ENCODE measurements at places on chromosomes 1 and 21.

DNA sequence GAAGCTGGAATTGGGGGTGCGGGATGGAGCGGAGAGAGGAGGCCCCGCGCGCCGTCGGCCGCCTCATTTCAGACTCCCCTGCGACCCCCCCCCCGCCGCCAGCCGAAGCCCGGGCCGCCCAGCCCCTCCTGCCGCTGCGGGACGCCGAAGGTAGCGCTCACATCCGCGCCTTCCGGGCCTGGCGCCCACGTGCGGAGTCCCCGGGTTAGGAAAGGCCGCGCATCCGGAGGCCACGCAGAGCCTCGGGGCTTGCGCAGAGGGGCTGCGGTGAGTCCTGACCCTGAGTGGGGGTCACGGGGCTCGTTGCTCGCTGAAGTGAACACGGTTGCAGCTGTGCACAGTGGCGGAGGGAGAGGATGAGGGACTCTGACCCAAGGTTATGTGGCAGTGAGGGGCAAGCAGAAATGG is 552 bp upstream of the ZNF496 start:
- DNase-seq = peak; percentile 71

- DNase-seq = peak; percentile 73
Measured at GRCh38 chr1:117146575-117147340, 25.2 kb upstream of the TRIM45 start.

GRCh38 chr1:109089242-109090015 is 1.1 kb upstream of the TMEM167B start:
- DNase-seq = peak; percentile 81

DNA sequence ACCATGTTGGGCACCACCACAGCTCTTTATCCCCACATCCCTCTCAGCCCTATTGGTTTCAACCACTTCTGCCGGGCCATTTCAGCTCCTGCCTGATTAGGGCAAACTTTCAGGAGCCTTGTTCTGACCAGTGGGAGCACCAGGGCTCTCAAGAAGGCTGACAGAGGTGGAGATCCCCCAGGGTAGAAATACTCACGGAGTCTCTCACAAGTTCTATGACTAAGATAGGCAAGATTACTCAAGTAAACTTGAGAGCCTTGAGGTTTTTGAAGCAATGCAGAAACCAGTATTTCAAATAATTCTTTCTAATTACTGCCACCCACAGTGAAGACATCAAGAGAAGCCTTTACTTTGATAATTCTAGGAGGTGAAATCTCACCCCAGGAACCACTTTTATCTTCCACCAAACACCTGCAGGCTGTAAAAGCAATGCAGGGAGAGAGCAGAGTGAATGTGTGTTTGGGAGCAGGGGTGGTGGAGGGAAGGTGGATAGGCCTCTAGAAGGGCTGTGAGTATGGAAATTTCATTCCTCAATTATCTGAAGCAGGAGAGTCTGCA is 6.6 kb upstream of the PTCH2 start:
- no peak for DNase-seq

GRCh38 chr1:117097443-117097842 is 24.1 kb downstream of the TRIM45 start:
- peak; percentile 26 for DNase-seq

DNA sequence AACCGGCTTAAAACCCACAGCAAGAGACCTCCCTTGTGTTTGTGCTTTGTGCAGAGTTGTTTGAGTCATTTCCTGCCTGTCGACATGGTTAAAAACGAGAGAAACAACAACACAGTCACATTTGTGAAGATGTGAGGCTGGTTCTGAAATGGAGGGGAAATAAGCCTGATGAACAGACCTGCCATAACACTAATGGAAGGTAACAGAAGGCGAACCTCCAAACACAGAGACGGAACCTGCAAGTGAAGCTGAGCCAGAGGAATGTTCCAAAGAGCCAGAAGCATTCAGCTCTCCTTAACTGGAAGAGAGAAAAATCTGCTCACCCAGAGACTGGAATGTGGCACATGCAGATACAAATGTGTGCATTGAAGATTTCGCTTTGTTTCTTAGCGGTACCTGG is 53.2 kb upstream of the RAVER2 start:
- peak; percentile 63 for DNase-seq

GRCh38 chr1:2471587-2472001 is 4.5 kb upstream of the PLCH2 start:
- no peak for DNase-seq

DNA sequence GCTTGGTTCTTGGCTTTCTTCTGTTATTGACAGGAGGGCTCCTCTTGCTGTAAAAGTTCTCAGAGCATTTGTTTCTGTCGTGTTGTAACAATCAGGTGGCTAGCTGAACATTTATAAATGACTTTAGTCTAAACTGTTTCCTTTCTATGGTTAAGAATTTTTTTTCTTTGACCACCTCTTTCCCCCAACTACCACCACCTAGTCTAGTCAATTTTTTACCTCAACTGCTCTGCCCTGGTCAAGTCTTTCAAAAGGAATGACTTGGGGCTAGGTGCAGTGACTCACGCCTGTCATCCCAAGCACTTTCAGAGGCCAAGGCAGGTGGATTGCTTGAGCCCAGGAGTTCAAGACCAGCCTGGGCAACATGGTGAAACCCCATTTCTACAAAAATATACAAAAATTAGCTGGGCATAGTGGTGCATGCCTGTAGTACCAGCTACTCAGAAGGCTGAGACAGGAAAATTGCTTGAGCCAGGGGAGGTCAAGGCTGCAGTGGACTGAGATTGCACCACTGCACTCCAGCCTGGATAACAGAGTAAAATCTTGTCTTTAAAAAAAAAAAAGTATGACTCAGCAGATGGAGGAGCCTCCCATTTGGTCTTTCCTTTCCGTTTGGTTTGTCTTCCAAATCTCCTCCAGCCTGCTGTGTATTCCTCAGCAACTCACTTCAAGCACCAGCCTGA is 40.7 kb downstream of the MAP3K21 start:
- DNase-seq = no peak

All from mesendoderm (in vitro differentiated cells).